ENCODE measurements at places on chromosomes 5 and 9.

DNA sequence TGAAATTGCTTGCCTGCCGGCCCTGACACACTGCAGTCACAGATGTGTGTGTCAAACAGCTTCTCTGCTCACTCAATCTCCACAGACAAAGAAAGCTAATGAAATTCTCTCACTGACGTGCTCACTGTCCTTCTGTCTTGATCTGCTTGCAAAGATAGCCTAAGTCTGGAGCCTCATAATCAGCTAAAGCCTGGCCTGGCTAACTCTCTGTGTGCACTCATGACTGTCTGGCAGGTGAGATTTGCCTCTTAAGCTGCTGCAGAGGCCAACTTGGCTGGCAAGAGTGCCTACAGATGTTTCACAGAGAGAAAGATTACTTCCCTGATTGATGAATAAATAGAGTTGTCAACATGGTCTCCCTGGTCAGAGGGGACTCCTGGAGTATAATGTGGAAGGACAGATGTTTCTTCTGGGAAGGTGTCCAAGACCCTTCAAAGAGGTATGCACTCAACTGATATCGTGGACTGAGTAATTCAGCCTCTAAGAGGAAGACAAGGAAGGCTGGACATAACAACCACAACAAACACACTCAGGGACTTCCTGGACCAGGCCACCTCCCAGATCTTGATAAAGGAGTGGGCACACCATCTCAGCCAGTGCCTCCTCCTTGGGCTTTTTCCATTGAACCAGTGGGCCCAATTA is 362.0 kb downstream of the SPOCK1 start:
- DNase-seq = peak; percentile 77

- peak; percentile 21 for DNase-seq
Observed at GRCh38 chr9:90219548-90220118, 423.0 kb downstream of the DIRAS2 start.

- peak; percentile 33 for DNase-seq
Observed at GRCh38 chr9:122379340-122379739, 8.5 kb downstream of the PTGS1 start.

DNA sequence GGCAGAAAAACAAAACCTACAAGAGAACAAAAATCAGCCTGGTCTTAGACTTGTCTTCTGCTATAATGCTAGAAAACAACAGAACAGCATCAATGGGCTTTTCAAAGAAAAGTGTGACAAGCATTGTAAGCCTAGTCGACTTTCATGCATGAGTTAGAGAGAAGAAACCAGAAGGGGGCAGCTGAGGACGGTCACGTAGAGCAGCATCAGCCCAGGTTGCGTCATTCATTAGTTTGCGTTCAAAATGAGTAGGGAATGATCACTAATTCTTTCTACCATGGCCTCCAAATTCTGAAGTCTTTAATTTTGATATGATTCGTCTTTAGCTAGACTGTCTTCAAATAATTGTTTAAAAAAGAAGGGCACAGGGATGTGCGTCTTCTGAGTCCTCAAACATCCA is 4.7 kb upstream of the ISCA1 start:
- peak; percentile 38 for DNase-seq
